Pancreas (tissue), 10 donors: ENCODE measurements at places on chromosomes 11 and 22. TPM values are rescaled to one million over a fixed set of nuclear protein-coding genes. Genes with fewer than 3 reads are reported as not detected.

- DNase-seq, result no peak
Measured at GRCh38 chr11:128227466-128227865, 359.9 kb downstream of the ETS1 start.

- no peak for DNase-seq
Measured at GRCh38 chr11:89529626-89530380, 38.6 kb upstream of the NOX4 start.

Gene CRYBB1
- not detected for total RNA-seq

DNA sequence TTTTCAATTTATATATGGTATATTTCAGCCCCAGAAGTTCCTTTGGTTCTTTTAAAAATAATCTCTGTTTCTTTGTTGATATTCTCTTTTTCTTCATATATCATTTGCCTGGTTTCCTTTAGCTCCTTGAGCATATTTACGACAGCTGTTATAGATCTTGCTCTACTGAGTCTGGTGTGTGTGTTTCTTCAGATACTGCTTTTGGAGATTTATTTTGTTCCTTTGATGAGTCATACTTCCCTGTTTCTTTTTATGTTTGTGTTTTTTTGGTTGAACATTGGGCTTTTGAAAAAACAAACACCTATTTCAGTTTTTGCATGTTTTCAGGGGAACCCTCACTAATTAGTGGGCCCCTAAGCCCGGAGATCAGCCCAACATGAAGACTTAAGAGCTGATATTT, 23.3 kb downstream of the GLB1L2 start:
- no peak for DNase-seq
